ENCODE measurements at places on chromosomes 16 and 17.

- no peak for DNase-seq
These were observed 7.7 kb downstream of the CHAD start for GRCh38 chr17:50460831-50461526.

- no peak for DNase-seq
These were observed 55.1 kb upstream of the CNTNAP4 start for GRCh38 chr16:76222087-76222486.

DNA sequence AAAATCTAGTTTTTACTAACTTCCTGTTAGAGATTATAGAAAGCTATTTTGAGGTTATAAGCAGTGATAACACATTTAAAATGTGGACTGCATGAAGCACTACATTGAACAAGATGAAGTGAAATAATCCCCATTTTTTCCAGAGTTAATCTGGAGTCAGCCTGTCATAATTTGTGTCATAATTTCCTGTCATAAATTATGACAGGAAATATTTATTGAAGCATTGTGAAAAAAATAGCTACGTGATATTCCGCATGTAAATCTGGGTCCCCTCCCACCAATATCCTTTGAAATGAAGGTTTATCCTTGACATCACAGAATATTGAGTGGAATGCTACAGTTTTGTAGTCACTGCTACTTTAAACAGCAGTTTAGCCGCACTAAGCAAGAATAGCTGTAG is 40.1 kb downstream of the OMG start:
- no peak for DNase-seq

- no peak for DNase-seq
These were observed 1747.9 kb downstream of the TP53TG3F start for GRCh38 chr16:35207059-35207999.

GRCh38 chr16:76913046-76913445 is 277.9 kb upstream of the MON1B start:
- no peak for DNase-seq

DNA sequence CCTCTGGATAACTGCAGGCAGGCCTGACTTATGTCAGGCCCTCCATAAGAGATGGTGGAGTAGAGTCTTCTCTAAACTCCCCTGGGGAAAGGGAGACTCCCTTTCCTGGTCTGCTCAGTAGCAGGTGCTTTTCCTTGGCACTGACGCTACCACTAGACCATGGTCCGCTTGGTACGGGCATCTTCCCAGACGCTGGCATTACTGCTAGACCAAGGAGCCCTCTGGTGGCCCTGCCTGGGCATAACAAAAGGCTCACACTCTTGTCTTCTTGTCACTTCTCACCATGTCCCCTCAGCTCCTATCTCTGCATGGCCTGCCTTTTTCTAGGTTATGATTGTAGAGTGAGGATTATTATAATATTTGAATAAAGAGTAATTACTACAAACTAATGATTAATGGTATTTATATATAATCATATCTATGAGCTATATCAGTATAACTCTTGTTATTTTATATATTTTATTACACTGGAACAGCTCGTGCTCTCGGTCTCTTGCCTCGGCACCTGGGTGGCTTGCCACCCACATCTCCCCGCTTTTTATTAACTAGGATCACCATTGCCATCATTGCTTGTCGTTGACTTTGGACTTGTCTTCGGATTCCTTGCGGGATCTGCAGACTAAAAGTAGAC is 59.8 kb upstream of the ARL4D start:
- peak; percentile 37 for DNase-seq

DNA sequence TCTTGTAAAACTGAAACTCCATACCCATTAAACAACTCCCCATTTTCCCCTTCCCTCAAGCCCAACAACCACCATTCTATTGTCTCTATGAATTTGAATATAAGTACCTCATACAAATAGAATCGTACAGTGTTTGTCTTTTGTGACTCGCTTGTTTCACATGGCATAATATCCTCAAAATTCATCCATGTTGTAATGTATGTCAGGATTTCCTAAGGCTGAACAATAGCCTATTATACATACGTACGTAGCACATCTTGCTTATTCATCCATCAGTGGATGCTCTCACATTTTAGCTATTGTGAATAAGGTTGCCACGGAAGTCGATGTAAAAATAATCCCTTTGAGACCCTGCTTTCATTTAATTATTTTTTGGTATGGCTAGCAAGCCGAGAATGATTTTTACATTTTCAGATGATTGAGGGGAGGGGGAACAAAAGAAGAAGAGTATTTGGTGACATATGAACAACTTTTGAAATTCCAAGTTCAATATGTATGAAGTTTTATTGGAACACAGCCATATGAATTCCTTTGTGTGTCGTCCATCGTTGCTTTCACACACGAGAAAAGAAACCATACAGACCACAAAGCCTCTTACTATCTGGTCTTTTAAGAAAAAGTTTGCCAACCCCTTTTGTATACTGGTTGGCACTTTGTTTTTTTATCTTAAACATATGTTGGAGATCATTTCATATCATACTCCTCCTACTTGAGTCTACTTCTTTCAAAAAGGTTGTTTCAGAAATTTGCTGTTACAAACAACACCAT is 371.2 kb downstream of the NPIPA8 start:
- DNase-seq = no peak

GRCh38 chr17:77723909-77724875 is 234.3 kb upstream of the TNRC6C start:
- no peak for DNase-seq

GRCh38 chr17:82876602-82877379 is 37.0 kb upstream of the ZNF750 start:
- peak; percentile 62 for DNase-seq

GRCh38 chr17:46150216-46150963 is 42.8 kb downstream of the KANSL1 start:
- no peak for DNase-seq

DNA sequence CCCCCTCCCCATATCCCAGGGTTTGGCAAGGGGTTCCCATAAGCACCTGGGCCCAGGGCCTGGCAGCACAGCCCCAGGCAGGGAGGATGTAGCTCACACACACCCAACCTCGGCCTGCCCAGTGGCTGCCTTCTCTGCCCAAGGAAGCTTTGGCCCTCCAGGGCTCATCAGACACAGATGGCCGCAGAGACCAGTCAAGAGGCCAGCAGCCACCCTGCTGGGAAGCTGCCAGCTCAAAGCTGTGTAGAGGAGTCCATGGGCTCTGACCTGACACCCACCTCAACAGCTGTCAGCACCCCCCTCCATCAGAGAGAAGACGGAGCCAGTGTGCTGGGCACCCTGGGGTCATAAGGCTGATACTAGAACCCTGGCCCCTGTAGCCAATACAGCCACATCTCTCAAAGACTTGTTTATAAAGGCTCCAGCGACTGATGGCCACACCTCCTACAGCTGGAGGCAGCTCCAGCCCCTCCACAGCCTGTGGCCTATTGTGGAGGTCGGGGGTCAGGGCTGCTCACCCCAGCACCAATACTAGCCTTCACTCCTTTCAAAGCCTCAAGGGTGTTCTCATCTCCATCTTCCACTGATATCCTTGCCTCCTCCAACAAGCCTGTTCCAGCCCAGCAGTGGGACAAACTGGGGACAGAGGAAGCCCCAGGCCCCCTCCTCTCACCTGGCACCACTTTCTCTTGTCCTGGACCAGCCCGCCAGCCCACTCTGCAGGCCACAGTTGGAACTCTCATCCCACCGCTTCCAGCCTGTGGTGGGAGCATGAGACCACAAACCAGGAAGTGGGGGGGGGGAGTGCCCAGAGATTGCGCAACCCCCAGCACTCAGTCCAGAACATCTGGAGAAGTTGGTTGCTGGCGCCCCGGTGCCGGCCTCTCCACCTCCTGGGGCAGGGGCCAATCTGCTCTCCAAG is 2.2 kb upstream of the MPG start:
- peak; percentile 88 for DNase-seq

- DNase-seq = no peak
These were observed 43.9 kb upstream of the AQP8 start for GRCh38 chr16:25172831-25173230.

DNA sequence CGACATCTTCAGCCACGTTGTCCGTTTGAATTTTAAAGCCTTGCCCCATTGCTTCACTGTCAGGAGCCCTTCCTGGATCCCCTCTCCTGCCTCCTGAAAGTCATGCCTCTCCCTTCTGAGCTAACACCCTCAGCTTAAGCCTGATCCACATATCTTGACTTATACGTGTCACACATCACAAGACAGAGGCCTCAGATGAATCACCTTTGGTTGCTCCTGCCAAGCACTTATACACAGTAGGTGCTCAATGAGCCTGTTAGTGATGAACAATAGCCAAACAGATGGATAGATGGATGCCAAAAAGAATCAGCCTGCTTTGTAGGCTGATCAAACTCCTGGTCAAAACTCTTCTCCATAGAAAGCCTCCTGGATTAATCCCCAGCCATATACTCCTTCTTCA is 31.8 kb downstream of the PITPNM3 start:
- peak; percentile 65 for DNase-seq

- DNase-seq = no peak
These were observed 35.1 kb downstream of the VPS53 start for GRCh38 chr17:679491-679890.

GRCh38 chr16:50505714-50506542 is 42.3 kb upstream of the NKD1 start:
- DNase-seq = no peak

GRCh38 chr17:64984181-64984580 is 64.9 kb upstream of the LRRC37A3 start:
- no peak for DNase-seq

DNA sequence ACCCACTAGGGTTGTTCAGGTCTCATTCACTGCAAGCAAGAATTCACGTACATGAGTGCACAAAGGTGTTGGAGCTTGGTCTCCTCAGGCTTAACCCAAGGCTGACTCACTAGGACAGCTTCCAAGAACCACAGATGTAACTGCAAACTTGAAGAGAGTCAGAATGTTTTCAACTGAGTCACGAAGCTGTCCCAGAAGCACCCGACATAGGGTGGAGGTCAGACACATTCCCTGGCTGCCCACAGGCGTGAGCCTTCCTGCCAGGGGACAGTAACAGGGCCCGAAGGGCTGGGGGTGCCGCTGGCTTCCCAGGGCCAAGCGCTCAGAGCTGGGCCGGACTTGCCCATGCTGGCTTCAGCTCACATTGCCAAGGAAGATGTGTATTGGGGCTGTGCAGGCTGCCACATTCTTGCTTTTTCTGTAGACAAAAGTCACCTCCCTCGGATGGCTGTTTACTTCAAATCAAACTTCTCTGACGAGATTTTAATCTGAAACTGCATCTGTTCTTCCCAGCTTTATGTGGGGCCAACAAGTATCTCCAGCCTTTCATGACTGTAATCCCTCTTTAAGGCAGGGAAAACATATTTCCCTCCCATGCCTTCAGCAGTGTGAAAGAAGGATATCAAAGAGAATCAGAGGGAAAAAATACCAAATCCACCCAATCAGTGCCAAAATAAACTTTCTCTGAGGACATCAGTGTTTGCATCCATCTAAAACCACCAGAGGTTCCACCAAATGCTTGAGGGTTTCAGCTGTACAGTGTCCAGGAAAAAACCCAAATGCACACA is 14.3 kb downstream of the CMTM3 start:
- DNase-seq = peak; percentile 96

- no peak for DNase-seq
These were observed 50.0 kb downstream of the NXN start for GRCh38 chr17:929586-929985.

- peak; percentile 66 for DNase-seq
These were observed at the start of gene SIRT7 for GRCh38 chr17:81917565-81918332. Gene SIRT7, minus strand, starts transcription at chr17:81918176. Its CDS starts 45 bp downstream, at chr17:81918131.

GRCh38 chr17:82246365-82247181 is 17.7 kb downstream of the SLC16A3 start:
- peak; percentile 54 for DNase-seq

- no peak for DNase-seq
These were observed 95.9 kb upstream of the AXIN2 start for GRCh38 chr17:65657251-65657828.

DNA sequence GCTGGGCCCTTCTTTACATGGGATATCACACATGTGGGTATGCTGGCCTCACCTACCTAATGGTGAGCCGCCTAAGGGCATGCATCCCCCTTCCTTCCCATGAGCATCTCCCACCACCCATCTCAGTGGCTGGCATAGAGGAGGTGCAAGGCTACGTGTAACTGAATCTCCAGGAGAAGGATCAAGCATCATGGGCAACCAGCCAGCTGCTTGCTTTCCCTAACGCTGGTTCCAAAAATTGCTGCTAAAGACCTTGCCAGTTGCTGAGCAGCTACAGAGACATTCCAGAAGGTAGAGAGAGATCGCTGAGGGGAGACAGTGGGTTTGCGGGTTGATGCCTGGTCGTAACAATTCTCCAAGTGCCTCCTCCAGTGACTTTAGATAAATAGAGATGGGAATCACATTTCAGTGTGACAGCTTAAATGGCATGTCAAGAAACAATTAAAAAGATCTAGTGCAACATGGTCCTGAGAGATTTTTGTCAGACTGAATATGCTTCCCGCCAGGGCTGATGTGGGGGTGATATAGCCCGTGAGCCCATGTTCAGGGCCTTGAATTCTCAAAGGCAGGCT is 378.4 kb upstream of the CDH5 start:
- no peak for DNase-seq

DNA sequence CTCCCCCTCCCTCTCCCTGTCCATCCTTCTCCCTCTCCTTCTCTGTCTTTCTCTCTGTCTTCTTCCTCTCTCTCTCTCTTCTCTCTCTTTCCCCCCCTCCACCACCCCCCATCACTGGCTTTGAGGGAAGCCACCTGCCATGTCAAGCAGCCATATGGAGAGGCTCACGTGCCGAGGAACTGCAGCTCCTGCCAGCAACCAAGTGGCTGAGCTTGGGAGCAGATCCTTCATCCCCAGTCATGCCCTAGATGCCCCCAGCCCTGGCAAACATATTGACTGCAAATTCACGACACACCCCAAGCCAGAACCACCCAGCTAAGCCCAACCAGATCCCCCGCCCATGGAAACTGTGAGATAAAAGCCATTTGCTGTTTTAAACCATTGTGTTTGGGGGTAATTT is 40.9 kb upstream of the RBFOX3 start:
- no peak for DNase-seq

- DNase-seq = no peak
These were observed 51.4 kb downstream of the USP10 start for GRCh38 chr16:84751241-84751640.

DNA sequence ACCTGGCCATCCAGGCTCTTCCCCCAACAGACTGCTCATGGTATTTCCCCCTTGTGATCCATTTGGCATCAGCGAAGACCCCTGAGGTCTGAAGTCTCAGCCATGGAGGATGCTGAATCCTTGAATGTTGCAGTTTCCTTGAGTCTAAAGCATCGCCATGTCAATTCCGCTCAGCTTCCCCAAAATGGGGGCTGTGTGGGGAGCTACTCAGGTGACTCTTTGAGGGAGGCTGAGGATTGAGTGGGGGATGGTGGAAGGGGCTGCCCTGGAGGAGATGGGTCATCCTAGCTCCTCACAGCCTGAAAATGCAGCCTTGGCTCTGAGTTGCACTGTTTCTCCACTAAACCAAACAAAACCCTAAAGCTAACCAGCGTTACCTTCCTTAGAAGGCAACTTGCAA is 2.6 kb downstream of the C16orf78 start:
- DNase-seq = no peak

- DNase-seq = no peak
These were observed 6.4 kb downstream of the DRC7 start for GRCh38 chr16:57700781-57701551.

GRCh38 chr17:41972571-41973407 is 6.2 kb downstream of the CNP start:
- DNase-seq = no peak
